Peyer's patch (tissue), 4 donors: ENCODE measurements at places on chromosomes 6 and 20. TPM values are rescaled to one million over a fixed set of nuclear protein-coding genes. Genes with fewer than 3 reads are reported as not detected.

DNA sequence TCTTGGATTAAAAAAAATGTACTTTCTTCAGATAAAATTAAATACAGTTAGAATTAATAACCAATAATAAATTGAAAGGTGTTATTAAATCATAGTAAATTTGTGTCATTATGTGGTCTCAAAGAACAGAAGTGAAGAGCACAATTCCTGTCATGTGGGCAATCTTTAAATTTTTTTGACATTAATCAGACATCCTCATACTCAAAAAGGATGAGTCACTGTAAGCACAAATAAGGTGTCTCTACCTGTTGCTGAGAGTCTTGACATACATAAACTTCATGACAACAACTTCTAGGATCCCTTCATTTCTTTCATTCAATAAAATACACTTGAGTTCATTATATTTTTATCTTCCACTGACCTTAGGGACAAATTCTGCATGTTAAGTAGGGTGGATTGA lies 76.1 kb downstream of the SLC22A3 start:
- H3K4me3 ChIP-seq, result no peak overlapping the region
- H3K27ac ChIP-seq, result no peak overlapping the region

- no peak overlapping the region for H3K27ac ChIP-seq
- no peak overlapping the region for H3K4me3 ChIP-seq
- no peaks in the 10 kb centered on the region for H3K36me3 ChIP-seq
- no peaks in the 10 kb centered on the region for H3K4me1 ChIP-seq
- no peaks in the 10 kb centered on the region for H3K27me3 ChIP-seq
These were observed 143.7 kb downstream of the TENT5A start for GRCh38 chr6:81608776-81609175.

GRCh38 chr20:2460752-2461424 lies 9.7 kb downstream of the SNRPB start:
- H3K36me3 ChIP-seq, result peaks cover 68% of the 10 kb centered on the region
- no peaks in the 10 kb centered on the region for H3K4me1 ChIP-seq
- no peak overlapping the region for H3K27ac ChIP-seq
- H3K27me3 ChIP-seq, result no peaks in the 10 kb centered on the region
- no peak for DNase-seq

- H3K27ac ChIP-seq, result peak overlapping the region; percentile 99
- no peaks in the 10 kb centered on the region for H3K36me3 ChIP-seq
- H3K27me3 ChIP-seq, result no peaks in the 10 kb centered on the region
- peak; percentile 44 for DNase-seq
- peaks cover 9% of the 10 kb centered on the region for H3K4me1 ChIP-seq
- peak overlapping the region; percentile 98 for H3K4me3 ChIP-seq
These were observed 424 bp upstream of the KIF13A start for GRCh38 chr6:17987697-17988421.

- no peak overlapping the region for H3K4me3 ChIP-seq
- H3K36me3 ChIP-seq, result peaks cover 26% of the 10 kb centered on the region
- H3K27me3 ChIP-seq, result no peaks in the 10 kb centered on the region
- DNase-seq, result no peak
These were observed 50.9 kb downstream of the BTBD9 start for GRCh38 chr6:38588631-38589366.

- no peaks in the 10 kb centered on the region for H3K27me3 ChIP-seq
- no peak overlapping the region for H3K27ac ChIP-seq
- DNase-seq, result no peak
- no peak overlapping the region for H3K4me3 ChIP-seq
These were observed 293.0 kb upstream of the PRDM1 start for GRCh38 chr6:105793130-105793529.

DNA sequence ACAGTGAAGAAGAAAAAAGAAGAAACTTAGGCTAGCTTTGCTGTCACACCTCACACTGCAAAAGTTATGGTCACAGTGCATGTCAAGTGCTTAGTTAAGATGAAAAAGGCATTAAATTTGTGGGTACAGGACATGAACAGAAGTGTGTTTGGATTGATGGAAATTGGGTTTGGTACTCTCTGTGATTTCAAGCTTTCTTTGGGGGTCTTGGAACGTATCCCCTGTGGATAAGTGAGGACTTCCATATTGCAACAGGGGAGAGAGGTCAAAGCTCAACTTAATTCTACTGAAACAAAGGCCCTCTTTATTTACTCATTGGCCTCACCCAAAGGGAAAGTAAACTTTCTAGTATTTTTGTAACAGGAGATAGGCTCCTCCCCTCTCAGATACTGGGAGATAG lies 138.3 kb upstream of the FUT9 start:
- no peaks in the 10 kb centered on the region for H3K36me3 ChIP-seq
- no peak overlapping the region for H3K27ac ChIP-seq
- H3K4me3 ChIP-seq, result no peak overlapping the region
- DNase-seq, result no peak
- no peaks in the 10 kb centered on the region for H3K27me3 ChIP-seq

DNA sequence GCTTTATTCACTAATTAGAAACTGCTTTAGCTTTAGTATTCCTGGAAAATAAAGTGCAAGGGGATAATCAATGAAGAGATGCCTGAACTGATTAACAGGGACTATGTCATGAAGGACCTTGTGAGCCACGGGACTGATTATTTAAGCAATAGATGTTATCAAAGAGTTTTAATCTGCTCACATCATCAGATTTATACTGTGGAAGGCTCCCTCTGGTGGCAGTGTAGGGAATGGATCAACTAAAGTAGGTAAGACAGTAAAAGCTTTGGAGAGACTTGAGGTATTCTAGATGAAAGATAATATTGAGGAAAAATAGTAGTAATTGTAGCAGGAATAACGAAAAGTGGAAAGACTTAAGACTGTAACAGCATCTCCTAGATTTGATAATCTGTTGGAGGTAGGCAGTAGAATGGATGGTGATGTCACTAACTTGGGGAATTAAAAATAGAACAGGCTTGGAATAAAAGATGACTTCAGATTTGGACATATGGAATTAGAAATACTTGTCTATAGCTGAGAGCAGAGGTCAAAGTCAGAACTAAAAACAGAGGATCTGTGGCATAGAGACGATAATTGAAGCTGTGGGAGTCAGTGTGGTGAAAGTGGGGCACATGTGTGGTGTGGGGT lies 80.3 kb upstream of the HTR1E start:
- no peak for DNase-seq
- H3K27me3 ChIP-seq, result no peaks in the 10 kb centered on the region

DNA sequence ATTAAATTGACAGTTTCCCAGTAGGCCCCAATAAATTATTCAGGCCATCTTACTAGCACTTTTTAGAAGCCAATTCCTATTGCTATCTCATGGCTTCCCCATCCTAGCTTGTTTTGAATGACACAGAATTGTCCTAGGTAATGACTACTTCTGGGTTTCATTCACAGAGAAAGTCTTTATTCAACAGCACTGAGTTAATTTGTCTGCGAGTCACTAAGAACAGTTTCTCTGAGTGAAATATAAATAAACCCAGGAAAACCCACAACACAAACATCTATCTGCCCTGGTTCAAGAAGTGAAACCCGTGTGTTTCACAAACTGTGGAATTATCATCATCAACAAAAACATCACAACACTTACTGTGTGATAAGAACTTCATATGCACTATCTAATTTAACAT lies 1366.8 kb downstream of the EPHA7 start:
- H3K27ac ChIP-seq, result no peak overlapping the region
- H3K4me1 ChIP-seq, result no peaks in the 10 kb centered on the region
- no peak overlapping the region for H3K4me3 ChIP-seq
- H3K27me3 ChIP-seq, result no peaks in the 10 kb centered on the region
- no peaks in the 10 kb centered on the region for H3K36me3 ChIP-seq

DNA sequence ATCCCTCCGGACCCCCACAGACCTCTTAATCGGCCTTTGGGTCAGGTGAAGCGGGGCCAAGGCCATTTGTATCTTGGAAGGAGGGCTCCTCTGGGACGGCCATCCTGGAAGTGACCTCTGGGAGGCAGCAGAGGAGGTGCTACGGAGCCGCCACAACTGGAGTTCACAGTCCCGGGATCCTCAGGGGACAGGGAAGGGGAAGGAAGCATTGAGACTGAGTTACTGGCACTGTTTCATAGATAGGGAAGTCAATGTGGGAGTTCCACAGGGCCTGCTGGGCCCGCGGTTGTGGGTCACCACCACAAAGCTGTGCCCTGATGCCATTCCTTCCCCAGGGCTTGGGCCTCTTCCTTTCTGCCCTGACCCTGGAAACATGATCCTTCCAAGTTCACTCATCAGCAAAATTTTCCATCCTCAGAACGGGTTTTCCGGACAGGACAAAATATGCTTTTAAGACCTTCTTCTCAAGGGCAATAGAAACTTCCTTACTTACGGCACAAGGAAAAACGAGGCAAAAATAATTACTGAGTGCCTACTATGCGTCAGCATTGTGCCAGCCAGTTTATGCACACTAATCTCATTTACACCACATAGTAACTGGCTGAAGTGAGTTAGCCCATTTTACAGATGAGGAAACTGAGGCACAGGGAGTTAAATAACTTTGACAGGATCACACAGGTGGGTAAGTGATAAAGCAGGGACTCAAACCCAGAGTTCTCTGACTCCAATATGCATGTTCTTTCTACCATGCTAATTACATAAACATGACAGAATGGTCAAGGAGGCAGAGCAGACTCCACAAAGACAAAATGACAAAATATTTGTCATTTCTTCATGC lies 143.8 kb downstream of the UNC5CL start:
- no peaks in the 10 kb centered on the region for H3K4me1 ChIP-seq
- H3K4me3 ChIP-seq, result no peak overlapping the region
- no peak overlapping the region for H3K27ac ChIP-seq

- H3K36me3 ChIP-seq, result no peaks in the 10 kb centered on the region
- no peak overlapping the region for H3K4me3 ChIP-seq
- no peaks in the 10 kb centered on the region for H3K4me1 ChIP-seq
- H3K27ac ChIP-seq, result no peak overlapping the region
- no peaks in the 10 kb centered on the region for H3K27me3 ChIP-seq
These were observed 286.2 kb upstream of the QKI start for GRCh38 chr6:163128324-163128723.

GRCh38 chr20:31868853-31869672 lies 1.3 kb downstream of the DUSP15 start:
- H3K27me3 ChIP-seq, result no peaks in the 10 kb centered on the region
- H3K4me1 ChIP-seq, result no peaks in the 10 kb centered on the region
- DNase-seq, result no peak
- no peak overlapping the region for H3K27ac ChIP-seq
- H3K36me3 ChIP-seq, result no peaks in the 10 kb centered on the region

DNA sequence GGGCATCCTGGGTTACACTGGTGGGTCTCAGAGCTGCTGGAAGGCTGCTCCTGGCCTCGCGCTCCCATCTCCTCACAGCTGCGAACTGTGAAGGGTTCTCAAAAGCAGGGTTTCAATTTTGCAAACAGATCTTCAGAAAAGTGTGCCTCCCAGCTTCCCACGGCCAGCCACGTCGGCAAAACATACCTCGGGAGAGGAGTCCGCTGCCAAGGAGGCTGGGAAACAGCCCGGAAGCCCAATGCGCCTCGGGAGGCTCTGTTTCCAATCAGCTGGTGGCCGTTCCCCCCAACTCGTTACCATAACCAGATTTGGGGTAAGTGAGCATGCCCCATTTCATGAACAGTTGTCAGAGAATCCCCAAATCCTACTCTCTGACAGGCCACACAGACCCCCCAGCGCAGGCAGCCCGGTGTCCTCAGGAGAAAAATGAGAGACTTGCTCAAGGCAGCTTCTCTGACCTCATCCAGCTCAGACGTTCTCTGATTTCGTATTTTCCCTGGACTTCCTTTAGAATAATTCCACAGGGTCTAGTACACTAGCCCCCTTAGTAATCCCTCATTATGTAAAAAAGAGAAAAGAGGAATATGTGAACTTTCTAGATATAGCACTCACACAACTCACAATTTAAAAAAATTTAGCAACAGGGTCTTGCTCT lies 98.4 kb downstream of the SNX5 start:
- no peak for DNase-seq
- H3K27ac ChIP-seq, result no peak overlapping the region
- H3K4me1 ChIP-seq, result peaks cover 4% of the 10 kb centered on the region
- H3K36me3 ChIP-seq, result no peaks in the 10 kb centered on the region
- no peak overlapping the region for H3K4me3 ChIP-seq

- no peak for DNase-seq
- no peaks in the 10 kb centered on the region for H3K27me3 ChIP-seq
- no peaks in the 10 kb centered on the region for H3K36me3 ChIP-seq
- H3K27ac ChIP-seq, result no peak overlapping the region
These were observed 15.7 kb upstream of the CST3 start for GRCh38 chr20:23653400-23653938.

Gene OPRM1
- total RNA-seq, result not detected

Gene FAM209A
- total RNA-seq, result not detected

Gene RIPOR3
- 24.6 TPM for total RNA-seq

Gene FAM229B
- 13.2 TPM for total RNA-seq

Gene LTA
- not detected for total RNA-seq

Gene FAM83B
- 36.6 TPM for total RNA-seq
